ENCODE measurements at places on chromosomes 3 and 15.

GRCh38 chr3:192848371-192849233 lies 69.1 kb downstream of the MB21D2 start:
- no peak for DNase-seq

GRCh38 chr15:67130673-67131601 lies 65.5 kb downstream of the SMAD3 start:
- DNase-seq = no peak

DNA sequence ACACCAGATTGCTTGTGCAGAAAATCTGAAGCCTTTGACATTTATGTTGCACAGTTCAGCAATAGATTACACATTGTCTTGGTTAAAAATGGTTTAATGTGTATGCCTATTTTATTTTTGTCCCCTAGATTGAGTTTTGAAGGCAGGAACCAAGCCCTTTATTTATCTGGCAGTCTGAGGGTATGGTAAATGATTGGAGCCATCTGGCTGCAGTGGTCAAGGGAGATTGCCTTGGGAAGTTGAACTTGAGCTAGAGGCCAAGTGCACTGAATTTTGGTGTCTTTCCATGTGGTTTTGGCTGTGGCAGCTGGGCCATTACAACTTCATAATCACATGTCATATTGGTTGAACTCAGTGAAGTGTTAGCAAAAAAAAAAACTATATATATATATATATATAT lies 248.7 kb upstream of the C2CD4B start:
- DNase-seq = no peak

DNA sequence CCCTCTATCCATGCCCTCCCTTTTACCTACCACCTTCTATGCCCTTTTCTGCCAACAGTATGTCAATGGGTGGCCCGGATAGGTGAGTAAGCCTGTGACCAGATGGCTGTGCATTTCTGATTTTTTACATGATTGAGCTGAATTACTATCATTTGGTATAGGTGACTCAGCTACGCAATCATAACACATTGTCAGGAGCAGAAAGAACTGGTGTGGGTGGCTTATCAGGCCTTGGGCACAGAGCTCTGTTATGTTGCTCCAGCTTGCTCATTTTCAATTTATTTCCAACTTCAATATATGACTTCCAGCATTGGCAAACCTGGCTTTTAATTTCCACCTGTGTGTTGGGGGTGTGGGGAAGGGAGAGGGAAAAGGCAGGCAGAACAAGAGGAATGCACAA lies 86.6 kb upstream of the AGBL1 start:
- DNase-seq = no peak

DNA sequence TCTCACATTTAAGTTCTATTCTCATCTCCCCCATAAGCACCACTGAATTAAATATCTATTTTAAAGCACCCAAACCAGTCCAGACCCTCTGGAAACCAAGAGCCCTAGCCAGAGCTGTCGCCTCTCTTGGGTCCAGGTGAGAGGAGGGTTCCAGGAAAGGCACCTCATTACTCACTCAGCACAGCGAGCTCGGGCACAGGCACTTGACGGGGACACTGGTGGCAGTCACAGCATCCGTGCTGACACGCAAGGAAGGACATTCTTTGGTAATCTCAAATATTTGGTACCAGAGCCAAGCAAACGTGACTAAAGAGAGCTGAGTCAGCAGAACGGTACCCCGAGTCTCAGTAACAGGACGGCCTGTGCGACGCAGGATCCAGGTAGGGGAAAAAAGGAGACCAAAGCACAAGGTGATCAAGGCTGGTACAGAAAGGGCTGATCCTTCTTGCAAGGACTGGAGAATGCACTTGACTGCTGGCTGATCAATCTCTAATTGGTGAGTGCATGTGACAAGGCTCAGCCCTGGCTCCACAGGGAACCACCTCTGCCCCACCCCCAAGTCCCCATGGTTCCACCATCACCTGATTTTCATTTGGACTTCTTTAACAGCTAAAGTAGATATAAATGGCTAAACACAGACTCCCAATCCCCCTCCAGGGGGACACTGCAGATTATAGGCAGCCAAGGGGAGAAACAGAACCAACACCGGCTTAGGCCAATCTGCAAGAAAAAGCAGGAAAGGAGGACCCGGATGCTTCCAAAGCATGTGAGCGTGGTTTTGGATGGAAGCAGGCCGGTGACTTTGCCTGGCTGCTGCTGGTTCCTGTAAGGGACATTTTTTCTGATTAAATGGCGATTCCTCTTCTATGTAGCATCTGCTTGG lies 61.4 kb downstream of the CHCHD6 start:
- DNase-seq = no peak

GRCh38 chr15:77984446-77984861 lies 93.1 kb downstream of the TBC1D2B start:
- DNase-seq = no peak

- DNase-seq = no peak
Observed at GRCh38 chr15:38074029-38074428, 139.6 kb downstream of the TMCO5A start.

DNA sequence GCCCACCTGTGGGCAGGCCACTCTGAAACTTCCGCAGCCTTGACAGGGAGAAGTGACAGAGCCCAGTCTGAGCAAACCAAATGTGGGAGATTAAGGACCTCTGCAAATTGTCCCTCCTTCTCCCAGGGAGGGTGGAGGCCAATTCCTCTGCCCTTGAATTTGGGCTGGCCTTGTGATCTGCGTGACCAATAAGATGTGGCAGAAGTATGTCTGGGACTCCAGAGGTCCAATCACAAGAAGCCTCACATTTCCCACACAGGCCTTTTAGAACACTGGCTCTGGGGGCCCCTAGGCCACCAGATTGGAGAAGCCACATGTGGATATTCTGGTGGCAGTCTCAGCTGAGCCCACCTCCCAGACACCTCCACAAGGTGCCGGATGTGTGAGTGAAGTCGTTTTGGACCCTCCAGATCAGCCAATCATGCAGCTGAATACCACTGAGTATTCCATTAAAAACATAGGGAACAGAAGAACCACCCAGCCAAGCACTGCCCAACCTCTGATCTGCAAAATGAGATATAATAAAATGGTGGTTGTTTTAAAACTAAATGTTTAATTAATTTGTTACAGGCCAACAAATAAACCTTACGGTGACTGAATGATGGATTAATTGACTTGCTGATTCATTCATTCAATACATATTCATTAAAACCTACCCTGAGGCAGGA lies 150.3 kb downstream of the NUP210 start:
- no peak for DNase-seq

- DNase-seq = no peak
Observed at GRCh38 chr3:101615525-101615924, 41.5 kb downstream of the PCNP start.

DNA sequence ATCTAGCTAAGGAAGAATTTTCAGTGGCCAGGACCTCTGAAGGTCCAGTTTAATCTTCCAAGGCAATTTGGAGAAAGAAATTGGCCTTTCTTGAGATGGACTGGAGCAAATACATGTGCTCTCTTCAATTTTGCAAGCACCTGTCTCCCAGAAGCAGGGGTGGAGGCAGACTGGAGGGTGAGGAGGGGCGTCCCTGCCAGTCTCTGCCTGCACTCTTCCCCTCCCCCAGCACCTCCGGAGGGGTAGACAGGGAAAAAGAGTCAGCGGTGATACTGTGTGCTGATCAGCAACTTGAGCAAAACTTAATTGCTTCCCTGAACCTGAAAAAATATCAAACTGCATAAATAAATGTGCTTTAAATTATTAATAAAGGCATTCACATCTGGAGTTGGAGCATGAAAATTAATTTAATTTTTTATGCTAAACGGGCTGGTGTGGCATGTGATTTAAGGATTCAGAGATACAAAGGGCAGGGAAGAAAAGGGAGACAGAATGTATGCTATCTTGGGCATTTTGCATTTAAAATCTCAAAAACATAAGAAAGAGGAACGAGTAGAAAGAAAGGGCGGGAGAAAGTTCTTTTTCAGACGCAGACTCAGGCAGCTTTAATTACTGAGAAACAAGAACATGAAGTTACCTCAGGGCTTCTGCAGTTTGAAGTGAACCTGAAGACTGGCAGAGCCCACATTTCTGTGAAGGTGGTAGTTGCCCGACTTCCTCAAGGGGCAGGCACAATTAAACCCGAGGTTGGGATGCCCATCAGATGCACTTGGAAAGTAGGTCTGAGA lies 319.7 kb downstream of the UACA start:
- no peak for DNase-seq

- DNase-seq = no peak
Observed at GRCh38 chr3:69385723-69386555, at the start of gene FRMD4B. Gene FRMD4B, minus strand, starts transcription at chr3:69386088. Its CDS starts 99 bp downstream, at chr3:69385989.

- no peak for DNase-seq
Observed at GRCh38 chr15:41975669-41976068, 3.3 kb upstream of the EHD4 start.

DNA sequence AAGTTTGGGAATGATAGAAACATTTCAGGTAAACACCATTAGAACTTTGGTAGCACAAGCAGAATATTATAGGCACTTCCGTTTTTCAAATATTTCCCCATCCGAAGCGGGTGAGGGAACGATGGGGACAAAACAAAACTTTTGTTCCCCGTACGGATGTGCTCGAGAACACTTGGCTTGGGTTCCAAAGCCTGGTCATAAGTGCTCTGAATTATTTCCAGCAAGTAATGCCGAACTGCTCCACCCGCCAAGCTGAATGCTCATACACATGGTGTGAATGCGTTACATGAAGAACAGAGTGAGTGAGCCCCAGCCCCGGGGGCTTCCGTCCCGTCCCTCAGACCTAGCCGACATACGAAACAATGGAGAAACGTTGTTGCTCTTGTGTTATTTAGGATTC lies 438.2 kb upstream of the ARRDC4 start:
- no peak for DNase-seq

DNA sequence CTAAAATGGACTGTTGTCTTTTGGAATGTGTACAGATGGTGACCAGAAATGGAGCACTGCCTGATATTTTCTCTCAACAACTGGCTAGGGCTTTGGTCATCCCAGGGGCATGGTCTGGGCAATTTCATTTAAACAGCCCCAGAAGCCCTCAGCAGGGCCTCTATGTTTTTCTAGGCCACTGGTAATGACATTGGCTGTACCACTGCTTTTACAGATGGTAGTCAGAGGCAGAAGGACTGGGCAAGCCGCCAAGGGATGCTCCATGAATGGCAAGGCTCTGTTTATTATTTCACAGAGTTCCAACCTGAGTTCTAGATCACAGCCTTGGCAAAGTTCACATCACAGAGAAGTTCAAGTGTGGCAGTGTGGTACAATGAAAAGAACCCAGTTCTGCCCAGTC lies 37.0 kb upstream of the LMCD1 start:
- no peak for DNase-seq

GRCh38 chr3:172564499-172564898 lies 41.3 kb upstream of the TNFSF10 start:
- DNase-seq = no peak

DNA sequence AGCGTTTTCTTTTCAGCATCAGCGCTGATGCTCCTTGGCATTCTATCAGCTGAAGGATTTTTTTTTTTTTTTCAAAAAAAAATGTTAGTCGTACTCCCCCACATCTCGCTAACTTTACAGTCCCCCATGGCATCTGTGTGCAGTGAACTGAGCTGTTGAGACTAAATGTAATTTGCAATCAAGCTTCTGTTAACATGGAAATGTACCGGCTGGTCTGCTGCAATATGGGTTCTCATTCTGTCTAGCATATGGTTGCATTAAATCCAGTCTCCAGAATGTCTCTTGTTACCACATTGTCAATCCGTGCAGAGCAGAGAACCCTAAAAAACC lies 32.2 kb upstream of the TPRG1 start:
- DNase-seq = no peak

GRCh38 chr3:46717447-46718231 lies at the start of gene PRSS50:
Gene PRSS50, minus strand, starts transcription at chr3:46717869. Its CDS starts 45 bp downstream, at chr3:46717824.
- no peak for DNase-seq

- no peak for DNase-seq
Observed at GRCh38 chr3:139120086-139121056, 75.7 kb upstream of the PRR23C start.

- no peak for DNase-seq
Observed at GRCh38 chr3:52671676-52672075, 14.0 kb downstream of the PBRM1 start.

GRCh38 chr3:149717391-149718056 lies 34.8 kb downstream of the COMMD2 start:
- DNase-seq = peak; percentile 53

DNA sequence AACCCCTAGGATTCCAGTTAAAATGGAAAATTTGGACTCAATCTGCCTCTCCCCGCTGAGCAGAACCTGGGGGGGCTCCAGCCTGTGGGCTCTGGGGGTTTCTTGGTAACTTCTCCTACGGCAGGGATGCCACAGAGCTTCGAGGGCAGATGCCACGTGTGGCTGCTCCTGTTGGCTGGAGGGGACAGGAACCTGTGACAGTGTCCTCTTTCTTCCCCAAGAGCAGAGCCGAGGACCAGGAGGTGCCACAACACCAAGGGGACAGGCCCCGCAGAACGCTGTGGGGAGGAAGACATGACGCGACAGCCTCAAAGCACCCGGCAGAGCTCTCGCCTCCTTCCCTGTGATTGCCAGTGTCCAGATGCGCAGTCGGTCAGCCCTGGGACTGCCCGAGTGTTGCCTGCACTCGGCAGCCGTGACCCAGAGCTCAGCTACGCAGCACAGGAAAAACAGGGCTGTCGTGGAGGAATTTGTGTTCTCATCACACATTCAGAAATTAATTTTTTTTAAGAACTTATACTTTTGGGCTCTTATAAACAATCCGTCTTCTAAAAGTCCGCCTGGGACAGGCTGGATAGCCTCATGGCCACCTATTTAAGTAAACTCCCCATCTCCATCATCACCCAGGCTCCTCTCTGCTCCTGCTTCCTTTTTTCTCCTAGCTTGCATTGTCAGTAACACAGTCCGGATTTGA lies 131.9 kb upstream of the MEF2A start:
- no peak for DNase-seq

- no peak for DNase-seq
Observed at GRCh38 chr3:42051384-42052131, 39.6 kb upstream of the TRAK1 start.
